ENCODE measurements at places on chromosomes 5 and 9.

- no peak for DNase-seq
Observed at GRCh38 chr5:35232124-35232523, 1.8 kb upstream of the PRLR start.

- DNase-seq, result no peak
Observed at GRCh38 chr9:101693546-101694336, 44.7 kb downstream of the GRIN3A start.

DNA sequence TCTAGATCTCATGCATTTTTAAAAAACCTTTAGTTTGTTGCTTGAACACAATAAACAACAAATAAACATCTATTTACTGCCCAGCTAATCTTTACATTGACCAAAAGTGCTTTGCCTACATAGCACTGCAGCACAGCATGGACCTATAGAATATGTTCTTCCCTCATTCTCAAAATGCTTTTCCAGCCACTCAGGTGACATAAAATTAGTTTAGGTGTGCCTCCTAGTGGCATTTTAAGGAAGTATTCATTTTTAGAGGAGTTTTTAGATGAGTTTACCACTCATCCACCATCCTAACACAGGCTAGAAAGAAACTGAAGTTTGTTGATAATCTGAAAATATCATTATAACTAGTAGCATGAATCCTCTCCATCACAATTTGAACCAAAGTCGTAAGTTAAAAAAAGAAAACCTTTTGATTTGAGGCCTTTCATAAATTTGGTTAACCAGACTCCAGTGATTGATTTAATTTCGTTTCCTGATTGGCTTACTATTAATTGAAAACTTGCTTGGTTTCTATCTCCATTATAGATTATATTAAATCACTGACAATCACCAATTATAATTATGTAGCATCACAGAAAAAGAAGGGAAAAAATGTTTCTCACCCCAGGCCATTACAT lies 12.6 kb downstream of the PLGRKT start:
- peak; percentile 23 for DNase-seq

- no peak for DNase-seq
Observed at GRCh38 chr9:110641293-110641692, 27.3 kb upstream of the MUSK start.

DNA sequence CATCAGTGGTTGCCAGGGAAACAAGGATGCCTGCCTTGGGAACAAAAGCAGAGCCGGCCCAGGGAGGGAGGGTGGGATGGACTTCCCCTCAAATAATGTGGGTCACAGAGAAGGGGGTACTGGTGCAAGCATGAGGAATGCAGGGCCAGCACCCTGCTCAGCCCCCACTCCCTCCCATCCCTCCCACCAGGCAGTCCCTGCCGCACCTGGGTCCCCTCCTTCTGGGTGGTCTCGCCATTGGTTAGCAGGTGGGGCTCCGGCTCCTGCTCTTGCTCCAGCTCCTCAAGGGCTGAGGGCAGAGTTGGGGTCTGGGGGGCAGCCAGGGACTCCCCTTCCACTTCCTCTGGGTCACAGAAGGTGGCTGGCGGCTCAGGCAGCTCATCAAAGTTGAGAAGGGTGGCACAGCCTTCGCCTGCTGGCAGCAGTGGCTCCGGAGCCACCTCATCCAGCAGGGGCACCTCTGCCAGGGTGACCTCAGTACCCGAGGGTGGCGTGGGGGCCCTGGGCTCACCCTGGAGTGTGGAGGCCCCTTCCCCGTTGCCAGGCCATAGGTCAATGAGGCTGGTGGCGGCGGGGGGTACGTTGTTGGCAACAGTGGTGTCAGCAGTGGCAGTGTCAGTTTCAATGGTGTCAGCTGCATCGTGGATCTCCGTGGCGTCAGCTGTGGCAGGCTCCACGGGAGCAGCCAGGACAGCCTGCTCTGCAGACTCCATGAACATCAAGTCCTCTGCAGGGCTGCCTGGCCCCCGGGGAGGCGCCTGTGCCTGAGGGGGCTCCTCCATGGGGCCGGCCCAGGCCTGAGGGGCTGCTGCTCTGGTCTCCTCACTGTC lies 11.5 kb downstream of the PRR7 start:
- no peak for DNase-seq

GRCh38 chr5:16673241-16674201 lies 56.7 kb upstream of the RETREG1 start:
- DNase-seq, result no peak

- no peak for DNase-seq
Observed at GRCh38 chr5:17373406-17373805, 124.6 kb upstream of the TAF11L2 start.

- no peak for DNase-seq
Observed at GRCh38 chr5:78992146-78992545, 7.0 kb upstream of the ARSB start.

- no peak for DNase-seq
Observed at GRCh38 chr5:166088389-166089039, 2202.9 kb upstream of the WWC1 start.

DNA sequence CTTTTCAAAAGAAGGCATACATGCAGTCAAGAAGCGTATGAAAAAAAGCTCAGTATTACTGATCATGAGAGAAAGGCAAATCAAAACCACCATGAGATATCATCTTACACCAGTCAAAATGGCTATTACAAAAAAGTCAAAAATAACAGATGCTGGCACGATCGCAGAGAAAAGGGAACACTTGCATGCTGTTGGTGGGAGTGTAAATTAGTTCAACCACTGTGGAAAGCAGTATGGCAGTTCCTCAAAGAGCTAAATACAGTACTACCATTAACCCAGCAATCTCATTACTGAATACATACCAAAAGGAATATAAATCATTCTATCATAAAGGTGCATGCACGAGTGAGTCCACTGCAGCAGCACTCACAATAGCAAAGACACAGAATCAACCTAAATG lies 24.5 kb downstream of the RETREG1 start:
- no peak for DNase-seq

GRCh38 chr5:134394932-134395331 lies 16.7 kb downstream of the CDKN2AIPNL start:
- DNase-seq, result no peak

GRCh38 chr5:139655727-139656271 lies 7.7 kb downstream of the CXXC5 start:
- no peak for DNase-seq

- DNase-seq, result no peak
Observed at GRCh38 chr9:18405240-18405639, 68.7 kb upstream of the ADAMTSL1 start.

DNA sequence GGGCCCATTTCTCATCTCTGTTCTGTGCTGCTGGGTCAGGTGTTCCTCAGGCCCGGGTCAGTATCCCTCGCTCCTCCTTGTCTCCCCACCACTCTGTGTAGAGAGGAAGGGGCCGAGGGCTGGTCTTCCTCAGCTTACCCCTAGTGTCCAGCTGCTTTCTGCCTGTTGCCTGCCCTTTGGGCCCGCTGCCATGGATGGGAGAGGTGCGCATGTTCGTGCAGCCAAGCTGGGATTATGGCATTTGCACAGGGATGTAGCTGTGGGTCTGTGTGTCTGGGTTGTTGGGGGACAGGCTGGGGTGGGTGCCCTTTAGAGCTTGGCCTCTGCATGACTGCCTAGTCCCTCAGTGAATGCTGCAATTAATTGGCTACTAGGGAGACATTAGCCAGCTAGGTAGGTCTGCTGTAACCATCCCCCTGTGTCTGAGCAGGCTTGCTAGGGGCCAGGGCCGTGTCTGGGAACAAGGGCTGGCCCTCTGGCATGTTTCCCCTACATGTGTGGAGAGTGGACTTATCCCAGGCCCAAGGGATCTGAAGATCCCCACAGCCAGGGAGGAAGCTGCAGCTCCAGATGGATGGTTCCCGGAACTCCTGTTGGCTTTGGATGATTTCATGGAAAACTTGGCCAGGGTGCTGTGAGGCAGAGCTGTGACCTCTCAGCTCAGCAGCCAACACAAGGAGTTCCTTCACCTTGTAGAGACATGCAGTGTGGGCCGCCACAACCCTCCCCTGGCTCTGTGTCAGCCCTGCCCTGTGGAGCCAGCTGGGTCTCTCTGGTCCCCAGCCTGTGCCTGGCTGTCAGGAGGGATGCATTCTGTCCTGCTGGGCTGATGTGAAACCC lies 161.9 kb downstream of the MACROH2A1 start:
- no peak for DNase-seq

GRCh38 chr9:107683566-107683965 lies 194.0 kb upstream of the KLF4 start:
- no peak for DNase-seq

DNA sequence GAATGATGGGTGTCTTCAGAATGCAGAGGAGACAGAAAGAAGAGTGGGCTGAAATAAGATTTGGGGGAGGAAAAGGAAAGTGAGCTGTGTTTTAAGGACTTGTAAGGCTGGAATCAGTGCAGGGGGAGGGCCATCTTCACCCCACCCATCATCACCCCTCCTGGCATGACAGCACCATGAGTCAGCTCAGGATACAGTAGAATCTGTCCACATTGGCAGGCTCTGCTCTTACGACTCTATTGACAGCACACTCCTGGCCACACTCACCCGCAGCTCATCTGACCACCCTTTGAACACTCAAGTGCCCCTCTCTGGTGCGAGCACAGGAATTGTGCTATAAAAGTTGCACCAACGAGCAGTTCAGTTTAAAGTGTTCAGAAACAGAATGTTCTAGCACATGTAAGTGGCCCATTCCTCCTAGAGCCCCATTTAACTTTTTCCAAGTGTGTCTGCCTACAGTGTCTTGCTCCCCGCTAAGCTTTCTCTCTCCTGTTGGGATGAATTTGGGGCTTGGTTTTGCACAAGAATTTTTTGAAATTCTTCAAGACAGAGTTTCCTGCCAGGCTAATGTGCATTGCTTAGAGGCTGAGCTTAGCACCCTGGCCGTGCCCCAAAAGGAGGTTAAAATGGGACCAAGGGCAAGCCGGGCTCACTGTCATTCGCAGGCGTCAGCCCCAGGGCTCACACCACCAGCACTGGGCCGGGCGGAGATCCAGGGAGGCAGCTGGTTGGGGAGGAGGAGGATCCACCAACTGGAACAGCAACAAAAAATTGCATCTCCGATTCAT lies 12.0 kb downstream of the ADRA1B start:
- DNase-seq, result no peak
